ENCODE measurements at places on chromosomes 3 and 15. TPM values are rescaled to one million over a fixed set of nuclear protein-coding genes. Genes with fewer than 3 reads are reported as not detected.

Gene SOX14
- total RNA-seq = 0.29 TPM

Gene RLBP1
- total RNA-seq = not detected

Gene TOMM70
- total RNA-seq = 44.6 TPM

Gene ZBTB47
- 9.0 TPM for total RNA-seq

DNA sequence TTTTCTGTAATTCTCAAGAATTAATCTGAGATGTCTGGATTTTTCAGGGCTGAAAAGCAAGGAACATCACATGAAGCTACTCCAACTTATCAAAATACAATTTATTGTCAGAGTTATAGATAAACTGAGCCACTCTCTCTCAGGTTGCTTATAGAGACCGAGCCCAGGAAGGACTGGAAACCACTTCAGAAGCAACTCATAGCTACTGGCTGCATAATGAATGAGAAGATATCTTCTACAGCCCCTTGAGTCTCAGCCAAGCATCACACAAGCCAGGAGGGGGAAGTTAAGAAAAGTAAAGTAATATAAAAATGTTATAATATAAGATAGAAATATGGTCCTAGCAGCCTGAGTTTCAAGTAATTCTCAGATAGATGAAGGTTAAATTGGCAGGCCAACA, 186.0 kb downstream of the TNIK start:
- DNase-seq = no peak

- DNase-seq = no peak
Measured at GRCh38 chr3:88584451-88584850, 434.7 kb downstream of the C3orf38 start.

GRCh38 chr3:54427941-54428871, 305.9 kb downstream of the CACNA2D3 start:
- DNase-seq = no peak

GRCh38 chr3:184183679-184184078, 2.3 kb upstream of the ABCF3 start:
- DNase-seq = no peak

- DNase-seq = no peak
Measured at GRCh38 chr15:74352393-74352910, 15.0 kb downstream of the CYP11A1 start.

GRCh38 chr3:19960696-19961095, 13.8 kb downstream of the RAB5A start:
- no peak for DNase-seq

GRCh38 chr3:61114316-61114953, 136.8 kb downstream of the FHIT start:
- DNase-seq = no peak

GRCh38 chr15:68572921-68573320, 5.9 kb upstream of the CORO2B start:
- no peak for DNase-seq

GRCh38 chr15:69075440-69075839, 60.9 kb downstream of the NOX5 start:
- no peak for DNase-seq
